Testis (tissue), 5 donors: ENCODE measurements at places on chromosomes 12 and 14. TPM values are rescaled to one million over a fixed set of nuclear protein-coding genes. Genes with fewer than 3 reads are reported as not detected.

- no peaks in the 10 kb centered on the region for H3K36me3 ChIP-seq
- H3K4me1 ChIP-seq = no peaks in the 10 kb centered on the region
- no peak for DNase-seq
- H3K27me3 ChIP-seq = no peaks in the 10 kb centered on the region
- no peak overlapping the region for H3K4me3 ChIP-seq
Measured at GRCh38 chr14:96001866-96002497, 37.2 kb upstream of the C14orf132 start.

DNA sequence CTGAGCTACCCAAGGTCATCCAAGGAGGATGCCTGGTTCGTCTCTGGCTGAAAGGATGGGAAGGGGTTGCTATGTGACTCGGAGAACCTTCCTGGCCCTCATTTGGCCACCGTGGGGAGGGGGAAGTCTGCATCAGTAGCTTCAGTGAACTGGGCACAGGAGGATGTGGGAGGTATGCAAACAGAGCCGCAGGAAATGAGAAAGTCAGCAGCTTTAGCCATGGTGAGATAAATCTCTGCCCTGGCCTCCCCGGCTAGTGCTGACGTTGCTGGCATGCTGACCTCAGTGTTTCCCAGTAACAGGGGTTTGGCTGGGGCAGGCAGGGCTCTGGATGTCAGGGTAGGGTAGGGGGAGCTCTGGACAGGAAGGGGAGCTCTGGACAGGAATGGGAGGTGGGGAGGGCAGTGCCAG is 2.3 kb upstream of the CEBPE start:
- peak overlapping the region; percentile 64 for H3K27ac ChIP-seq
- H3K27me3 ChIP-seq = no peaks in the 10 kb centered on the region
- H3K36me3 ChIP-seq = no peaks in the 10 kb centered on the region
- H3K4me1 ChIP-seq = peaks cover 25% of the 10 kb centered on the region

- no peaks in the 10 kb centered on the region for H3K27me3 ChIP-seq
- peak; percentile 34 for DNase-seq
- no peaks in the 10 kb centered on the region for H3K36me3 ChIP-seq
- H3K4me1 ChIP-seq = no peaks in the 10 kb centered on the region
- no peak overlapping the region for H3K27ac ChIP-seq
- H3K4me3 ChIP-seq = no peak overlapping the region
Measured at GRCh38 chr12:47361389-47362021, 281.7 kb upstream of the AMIGO2 start.

- H3K4me3 ChIP-seq = no peak overlapping the region
- H3K4me1 ChIP-seq = no peaks in the 10 kb centered on the region
Measured at GRCh38 chr12:100279607-100280244, 12.7 kb downstream of the SCYL2 start.

DNA sequence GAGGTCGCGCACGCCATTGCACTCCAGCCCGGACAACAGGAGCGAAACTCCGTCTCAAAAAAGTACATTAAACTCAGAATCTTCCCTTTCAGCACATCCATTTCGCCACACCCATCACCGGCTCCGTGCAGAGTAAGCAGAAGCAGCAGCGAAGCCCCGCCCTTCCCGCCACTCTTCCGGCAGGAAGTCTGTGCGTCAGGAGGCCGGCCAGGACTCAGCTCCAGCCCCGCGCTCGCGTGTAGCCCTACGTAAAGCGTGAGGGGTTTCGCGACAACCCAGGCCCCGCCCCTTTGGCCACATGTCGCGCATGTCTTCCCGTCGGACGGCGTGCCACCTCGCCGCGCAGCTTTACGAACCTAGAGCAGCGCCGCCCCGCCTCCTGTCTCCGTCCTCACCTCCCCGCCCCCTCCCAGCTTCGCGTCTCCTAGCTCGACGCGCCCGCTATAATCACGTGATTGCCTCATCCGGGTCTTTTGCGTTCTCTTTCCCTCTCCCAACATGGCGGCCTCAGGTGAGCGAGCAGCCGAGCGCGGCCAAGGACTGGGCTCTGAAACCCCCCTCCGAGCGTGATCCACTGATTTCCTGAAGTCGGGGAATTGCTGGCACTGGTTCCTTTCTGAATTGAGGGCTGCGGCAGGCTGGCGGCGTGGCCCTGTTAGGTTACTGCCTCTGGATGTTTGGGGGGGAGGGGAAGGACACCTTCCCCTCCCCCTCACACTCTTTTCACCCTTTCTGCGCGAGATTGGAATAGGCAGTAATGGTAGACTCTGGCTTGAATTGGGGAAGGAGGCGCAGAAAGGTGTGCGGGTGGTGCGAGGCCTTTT is at the start of gene EIF4B:
TSS of gene EIF4B (plus strand) at position 471 of the 824 bp plus-strand sequence. CDS start at position 499, 28 bp downstream.
- no peaks in the 10 kb centered on the region for H3K36me3 ChIP-seq
- H3K4me1 ChIP-seq = peaks cover 34% of the 10 kb centered on the region
- DNase-seq = peak; percentile 100
- H3K27me3 ChIP-seq = no peaks in the 10 kb centered on the region
- peak within 1 kb of the TSS; percentile 99 for H3K4me3 ChIP-seq

GRCh38 chr12:50351120-50352043 is 45.0 kb downstream of the FAM186A start:
- DNase-seq = peak; percentile 20
- H3K36me3 ChIP-seq = no peaks in the 10 kb centered on the region
- peaks cover 4% of the 10 kb centered on the region for H3K4me1 ChIP-seq
- H3K27me3 ChIP-seq = no peaks in the 10 kb centered on the region
- H3K27ac ChIP-seq = no peak overlapping the region
- H3K4me3 ChIP-seq = no peak overlapping the region

DNA sequence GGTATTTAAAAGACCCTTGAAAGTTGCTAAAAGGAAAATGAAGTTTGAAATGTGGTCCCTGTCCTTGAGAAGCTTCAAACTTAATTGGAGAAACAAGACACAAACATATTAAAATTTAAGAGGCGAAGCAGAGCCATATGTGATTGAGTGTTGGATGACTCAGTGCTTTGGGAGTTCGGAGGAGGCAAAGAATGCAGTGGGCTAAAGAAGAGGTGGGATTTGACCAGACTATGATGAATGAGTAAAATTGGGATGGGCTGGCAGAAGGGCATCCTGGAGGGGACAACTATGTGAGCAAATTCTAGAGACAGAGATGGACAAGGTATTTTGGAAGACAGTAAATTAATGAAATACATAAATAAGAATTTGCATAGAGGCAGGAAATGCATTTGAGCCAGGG is 358.6 kb downstream of the EGLN3 start:
- H3K27ac ChIP-seq = no peak overlapping the region
- no peak overlapping the region for H3K4me3 ChIP-seq
- H3K4me1 ChIP-seq = no peaks in the 10 kb centered on the region
- no peaks in the 10 kb centered on the region for H3K36me3 ChIP-seq
- DNase-seq = no peak

DNA sequence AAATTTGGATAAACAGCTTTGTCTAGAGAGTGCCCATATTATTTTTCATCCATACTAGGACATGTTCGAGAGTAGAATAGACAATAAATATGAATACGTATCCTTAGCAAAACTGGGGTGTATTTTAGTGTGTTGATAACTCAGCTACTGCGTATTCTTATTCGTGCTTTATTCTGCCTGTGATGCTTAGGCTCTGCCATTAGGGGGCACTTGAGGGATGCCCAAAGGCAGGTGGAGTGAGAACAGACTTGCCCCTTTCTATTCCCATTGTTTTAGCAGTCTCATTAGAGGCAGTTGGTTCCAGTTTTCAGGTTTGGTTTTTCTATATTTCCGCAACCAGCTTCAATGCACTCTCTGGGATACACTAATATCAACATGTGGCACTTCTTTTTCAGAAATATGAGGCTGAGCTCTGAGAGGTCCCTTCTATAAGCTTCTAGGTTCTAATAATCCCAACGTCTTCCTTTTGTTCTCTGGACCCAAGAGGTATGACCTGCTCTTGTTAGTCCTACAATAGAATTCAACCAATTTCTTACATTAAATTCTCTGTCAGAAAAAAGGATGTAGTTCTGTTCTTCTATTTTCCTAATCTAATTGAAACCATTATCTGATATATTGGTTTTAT is 985.7 kb upstream of the FBXO33 start:
- no peaks in the 10 kb centered on the region for H3K4me1 ChIP-seq
- H3K27me3 ChIP-seq = no peaks in the 10 kb centered on the region
- H3K4me3 ChIP-seq = no peak overlapping the region
- peak; percentile 66 for DNase-seq
- H3K36me3 ChIP-seq = no peaks in the 10 kb centered on the region

The SPIC gene
- total RNA-seq = not detected

The KRT78 gene
- total RNA-seq = 0.93 TPM

The RNASE1 gene
- total RNA-seq = 2,192 TPM

The DLGAP5 gene
- 17.2 TPM for total RNA-seq

The PAPLN gene
- total RNA-seq = 24.5 TPM

The AICDA gene
- not detected for total RNA-seq

The SLC39A5 gene
- 0.87 TPM for total RNA-seq
